ENCODE measurements at places on chromosomes 7 and 10. TPM values are rescaled to one million over a fixed set of nuclear protein-coding genes. Genes with fewer than 3 reads are reported as not detected.

NXPH1 gene
- total RNA-seq = not detected

RBP3 gene
- total RNA-seq = not detected

CRPPA gene
- total RNA-seq = 1.1 TPM

WBP1L gene
- 19.8 TPM for total RNA-seq

PBLD gene
- total RNA-seq = 5.6 TPM

METTL27 gene
- 4.4 TPM for total RNA-seq

SNX10 gene
- total RNA-seq = 7.1 TPM

SLC35G1 gene
- 3.2 TPM for total RNA-seq

TET1 gene
- total RNA-seq = not detected

RELN gene
- total RNA-seq = not detected

PUS7 gene
- 24.3 TPM for total RNA-seq

NPC1L1 gene
- not detected for total RNA-seq

ABCB4 gene
- total RNA-seq = not detected

CALCR gene
- total RNA-seq = not detected

WIPF3 gene
- not detected for total RNA-seq

TMEM176A gene
- total RNA-seq = not detected

GDF2 gene
- not detected for total RNA-seq

MSS51 gene
- 2.4 TPM for total RNA-seq

TPK1 gene
- total RNA-seq = 8.8 TPM

AMZ1 gene
- total RNA-seq = not detected

LRIT1 gene
- not detected for total RNA-seq

RTKN2 gene
- 1.6 TPM for total RNA-seq

SPDYE1 gene
- total RNA-seq = not detected

CNTNAP2 gene
- 1.0 TPM for total RNA-seq

TBL2 gene
- 44.0 TPM for total RNA-seq

VWC2 gene
- not detected for total RNA-seq

INMT gene
- total RNA-seq = not detected

KCNMA1 gene
- total RNA-seq = 16.4 TPM

GNGT1 gene
- total RNA-seq = not detected

CPA4 gene
- total RNA-seq = 4.3 TPM

OPALIN gene
- not detected for total RNA-seq

ITGB8 gene
- total RNA-seq = 25.0 TPM

ZPBP gene
- not detected for total RNA-seq

ETV1 gene
- 5.9 TPM for total RNA-seq

AHR gene
- total RNA-seq = 99.1 TPM

MARCHF5 gene
- total RNA-seq = 53.1 TPM

ZNF511 gene
- 42.7 TPM for total RNA-seq

LIPF gene
- total RNA-seq = not detected

TUBAL3 gene
- 0.22 TPM for total RNA-seq

ZMYND11 gene
- total RNA-seq = 70.4 TPM

SPAG6 gene
- total RNA-seq = not detected

HMX2 gene
- not detected for total RNA-seq

HOXA7 gene
- 0.44 TPM for total RNA-seq

CYP2C19 gene
- not detected for total RNA-seq

RBP4 gene
- not detected for total RNA-seq

WASHC2C gene
- 18.2 TPM for total RNA-seq

MTURN gene
- total RNA-seq = 10.5 TPM

PTN gene
- 0.26 TPM for total RNA-seq

SEMA4G gene
- total RNA-seq = not detected

All from MCF 10A (cell line).